ENCODE measurements at places on chromosomes 5 and 9.

DNA sequence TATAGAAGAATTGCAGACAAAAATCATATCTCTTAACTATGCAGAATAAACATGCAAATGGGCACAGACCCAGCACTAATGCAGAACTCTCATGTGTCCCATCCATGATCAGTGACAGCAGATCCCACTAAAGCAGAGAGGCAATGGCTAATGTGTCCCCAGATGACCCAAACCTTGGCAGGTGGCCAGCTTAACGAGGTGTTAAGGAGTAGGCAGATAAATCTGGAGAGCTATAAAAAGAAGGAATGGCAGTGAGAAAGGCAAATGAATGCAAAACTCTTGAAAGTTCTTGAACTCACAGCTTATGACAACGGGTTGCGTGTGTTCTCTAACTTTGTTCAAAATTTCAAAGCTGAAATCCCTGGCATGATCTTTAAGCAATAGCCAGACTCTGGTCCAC is 265.4 kb downstream of the RASEF start:
- no peak for ATAC-seq

- no peak for ATAC-seq
Observed at GRCh38 chr5:113490317-113490716, 2.1 kb upstream of the MCC start.

GRCh38 chr9:37395229-37395628 is 27.3 kb upstream of the GRHPR start:
- ATAC-seq, result no peak

DNA sequence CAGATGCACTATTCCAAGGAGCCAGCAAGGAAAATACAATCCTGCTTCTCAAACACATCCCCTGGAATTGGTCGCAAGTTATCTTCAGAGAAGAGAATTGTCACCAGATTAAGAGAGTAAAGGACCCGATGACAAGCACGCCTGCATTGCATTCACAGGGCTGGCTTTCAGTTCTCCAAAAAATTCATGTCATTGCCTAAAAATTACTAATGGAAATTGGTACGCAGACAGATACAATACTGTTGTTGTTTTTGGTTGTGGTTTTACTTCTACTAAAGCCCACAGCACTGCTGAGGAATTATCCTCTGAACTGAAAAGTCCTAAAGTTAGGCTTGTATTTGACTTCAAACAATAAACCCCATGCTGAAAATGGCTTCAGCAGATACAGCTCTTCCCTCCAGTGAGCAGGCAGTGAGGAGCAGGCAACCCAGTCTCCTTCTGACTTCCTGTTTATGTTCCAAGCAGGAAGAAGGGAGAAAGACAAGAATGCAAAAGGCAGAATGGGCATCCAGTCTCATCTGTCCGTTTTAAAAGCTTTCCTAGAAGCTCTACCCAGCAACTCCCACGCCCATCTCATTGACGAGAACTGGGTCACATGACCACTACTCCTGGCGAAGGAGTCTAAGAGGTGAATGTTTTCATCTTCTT is 80.6 kb upstream of the ZNF366 start:
- no peak for ATAC-seq
